ENCODE measurements at places on chromosomes 2 and 18. TPM values are rescaled to one million over a fixed set of nuclear protein-coding genes. Genes with fewer than 3 reads are reported as not detected.

SERPINB11 gene
- total RNA-seq: not detected

ZNF396 gene
- 4.8 TPM for total RNA-seq

CNDP1 gene
- total RNA-seq: 0.31 TPM

C1GALT1C1L gene
- 0.99 TPM for total RNA-seq

GRHL1 gene
- total RNA-seq: 61.6 TPM

ABCG5 gene
- total RNA-seq: not detected

- DNase-seq: no peak
These were observed 80.2 kb downstream of the TGOLN2 start for GRCh38 chr2:85247610-85248009.

DNA sequence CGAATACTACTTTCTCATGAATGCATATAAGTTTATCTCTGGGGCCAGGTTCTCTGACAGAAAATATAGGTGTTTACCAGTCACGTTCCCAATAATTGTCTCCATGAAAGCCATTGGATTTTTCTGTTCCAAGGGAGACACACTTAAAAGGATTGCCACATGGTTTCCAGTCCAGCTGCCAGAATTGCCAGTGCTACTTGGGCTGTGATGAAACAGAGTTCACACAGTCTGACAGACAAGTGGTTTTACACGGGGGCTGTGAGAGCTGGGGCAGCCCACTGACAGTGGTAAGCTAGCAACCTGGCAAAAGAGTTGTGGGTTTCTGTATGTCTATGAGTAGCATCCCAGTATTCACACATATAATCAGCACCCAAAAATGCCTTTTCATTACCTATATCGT, 27.7 kb upstream of the ATRAID start:
- no peak for DNase-seq

DNA sequence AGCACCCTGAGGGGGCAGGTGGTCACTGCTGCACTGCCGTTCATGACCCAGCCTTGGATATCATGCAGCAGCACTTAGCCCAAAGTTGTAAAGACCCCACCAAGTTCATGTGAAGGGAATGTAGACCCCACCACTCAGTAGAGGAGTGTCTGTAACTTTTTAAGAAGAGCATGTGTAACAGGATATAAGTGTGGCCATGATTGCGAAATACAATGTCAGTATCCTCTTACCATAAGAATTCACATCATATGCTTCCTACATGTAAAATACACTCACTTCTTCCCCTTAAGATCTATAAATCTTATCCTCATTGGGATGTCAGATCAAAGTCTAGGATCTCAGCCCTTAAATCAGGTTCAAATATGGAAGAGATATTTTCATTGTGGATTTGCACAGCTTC, 276.9 kb downstream of the PTPRM start:
- DNase-seq: no peak

- DNase-seq: no peak
These were observed 411.0 kb upstream of the ACVR2A start for GRCh38 chr2:147433822-147434221.

- DNase-seq: no peak
These were observed 292.9 kb downstream of the IKZF2 start for GRCh38 chr2:212858496-212858895.

GRCh38 chr2:63001576-63001975, 49.1 kb upstream of the OTX1 start:
- no peak for DNase-seq

- no peak for DNase-seq
These were observed 21.5 kb upstream of the CYP1B1 start for GRCh38 chr2:38097258-38097987.

DNA sequence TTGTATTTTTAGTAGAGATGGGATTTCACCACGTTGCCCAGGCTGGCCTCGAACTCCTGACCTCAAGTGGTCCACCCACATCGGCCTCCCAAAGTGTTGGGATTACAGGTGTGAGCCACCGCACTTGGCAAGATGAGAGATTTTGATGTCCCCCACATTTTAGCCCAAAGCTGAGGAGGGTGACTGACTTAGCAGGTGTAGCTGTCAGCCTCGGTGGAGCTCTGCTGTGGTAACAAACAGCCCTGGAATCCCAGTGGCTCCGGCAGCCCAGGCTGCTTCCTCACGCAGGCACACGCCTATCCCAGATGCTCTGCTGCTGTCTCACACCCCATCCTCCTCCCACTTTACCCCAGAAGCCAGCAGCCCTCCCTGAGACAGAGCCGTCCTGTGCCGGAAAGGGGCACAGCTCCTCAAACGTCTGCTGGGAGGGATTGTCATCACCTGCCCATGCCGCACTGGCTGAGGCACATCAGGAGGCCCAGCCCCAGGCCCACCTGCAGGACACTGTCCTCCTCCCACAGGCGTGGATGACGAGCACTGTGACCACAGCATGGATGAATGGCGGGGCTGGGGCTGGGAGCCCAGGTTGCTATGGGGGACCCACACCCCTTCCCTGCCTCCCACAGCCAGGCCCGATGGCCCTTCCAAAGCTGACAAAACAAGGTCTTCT, 10.6 kb upstream of the BOK start:
- no peak for DNase-seq

- DNase-seq: peak; percentile 38
These were observed 116.1 kb downstream of the NFATC1 start for GRCh38 chr18:79511671-79512301.

DNA sequence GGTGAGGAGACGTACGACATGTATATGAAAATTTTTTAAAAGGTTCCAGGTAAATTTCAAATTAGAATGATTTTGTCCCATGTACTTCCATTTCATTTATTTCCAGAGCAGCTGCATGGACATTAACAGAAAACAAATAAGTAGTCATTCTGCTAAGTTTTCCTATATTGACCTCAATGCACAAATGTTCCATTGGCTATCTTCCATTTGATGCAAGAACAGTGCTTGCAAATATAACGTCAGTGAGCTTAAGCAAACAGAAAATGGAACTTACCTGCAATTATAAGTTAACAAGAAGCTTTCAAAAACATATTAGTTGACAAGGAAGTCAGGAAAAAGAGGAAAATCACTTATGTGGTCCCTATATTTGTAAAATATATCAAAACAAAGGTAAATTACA, 16.6 kb downstream of the PAIP2B start:
- DNase-seq: no peak

DNA sequence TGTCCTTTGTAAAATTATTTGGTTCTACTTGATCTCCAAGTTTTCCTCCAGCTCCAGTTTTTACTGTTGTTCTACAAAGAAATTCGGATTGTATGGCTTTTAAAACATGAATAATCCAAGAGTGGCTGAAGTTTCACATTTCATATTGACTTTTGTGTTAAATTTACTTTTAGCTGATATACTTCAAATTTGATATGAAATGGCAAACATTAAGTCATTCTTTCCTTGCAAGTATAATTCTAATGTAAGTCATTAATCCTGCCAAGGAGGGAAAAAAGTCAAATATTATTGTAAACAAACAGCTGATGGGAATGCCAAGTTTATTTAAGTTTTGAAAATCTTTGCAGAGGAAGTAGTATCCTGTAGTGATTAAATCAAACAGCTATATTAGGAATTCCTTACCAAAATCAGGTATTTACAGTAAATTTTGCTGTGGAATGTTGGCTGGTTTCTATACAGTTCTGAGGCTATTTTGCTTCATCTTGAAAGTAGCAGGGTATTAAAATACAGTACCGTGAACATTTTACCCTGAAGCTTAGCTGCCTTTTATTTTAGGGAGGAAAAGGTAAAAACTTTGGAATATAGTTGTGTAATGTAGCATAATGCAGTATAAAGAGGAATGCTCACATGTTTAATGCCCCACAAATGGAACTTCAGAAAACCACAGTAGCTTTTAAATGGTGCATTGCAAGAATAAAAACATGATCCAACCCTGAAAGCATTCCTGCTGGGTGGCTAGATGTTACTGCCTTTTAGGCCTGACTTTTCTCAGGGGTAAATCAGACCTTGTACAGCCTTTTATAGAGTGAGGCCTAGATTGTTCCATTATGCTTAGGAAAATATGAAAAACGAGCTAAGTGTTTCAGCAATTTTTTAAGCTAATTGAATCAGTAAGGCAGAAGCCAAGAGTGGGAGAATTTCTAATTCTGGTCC, 62.7 kb upstream of the NT5C1B start:
- no peak for DNase-seq

- no peak for DNase-seq
These were observed 47.5 kb upstream of the ACSL3 start for GRCh38 chr2:222813177-222813843.

DNA sequence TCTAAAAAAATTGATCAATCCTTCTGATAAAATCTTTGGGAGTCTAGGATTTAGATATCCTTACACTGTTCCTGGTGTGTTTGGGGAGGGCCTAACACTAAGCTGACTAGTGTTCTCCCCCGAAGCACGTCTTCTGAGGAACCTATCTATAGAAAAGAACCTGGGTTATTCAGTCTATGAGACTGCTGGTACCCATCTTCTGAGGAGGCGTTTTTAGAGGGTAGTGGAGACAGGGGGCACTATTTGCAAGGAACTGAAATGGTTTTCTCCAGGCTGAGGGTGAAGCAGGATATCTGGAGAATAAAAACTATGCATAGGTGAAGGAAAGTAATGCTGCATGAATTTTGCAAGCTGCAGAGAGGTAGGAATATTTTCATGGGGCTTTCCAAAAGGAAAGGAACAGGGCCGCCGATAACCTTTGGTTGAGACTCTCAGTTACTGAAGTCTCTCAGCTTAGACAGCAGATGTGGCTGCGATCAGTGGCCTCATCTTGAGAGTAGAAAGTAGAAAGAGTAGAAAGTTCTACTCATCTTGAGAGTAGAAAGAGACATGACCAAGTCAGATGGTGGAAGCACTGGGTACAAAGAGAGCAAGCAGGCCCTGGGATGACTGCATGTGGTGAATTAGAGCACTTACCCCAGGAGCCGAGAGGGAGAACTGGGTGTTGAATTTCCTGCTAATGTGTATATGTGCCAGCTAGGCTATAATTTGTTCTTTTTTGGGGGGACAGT, 31.8 kb upstream of the KCNE4 start:
- DNase-seq: no peak

- no peak for DNase-seq
These were observed 349.0 kb downstream of the CYRIA start for GRCh38 chr2:16316456-16317210.

DNA sequence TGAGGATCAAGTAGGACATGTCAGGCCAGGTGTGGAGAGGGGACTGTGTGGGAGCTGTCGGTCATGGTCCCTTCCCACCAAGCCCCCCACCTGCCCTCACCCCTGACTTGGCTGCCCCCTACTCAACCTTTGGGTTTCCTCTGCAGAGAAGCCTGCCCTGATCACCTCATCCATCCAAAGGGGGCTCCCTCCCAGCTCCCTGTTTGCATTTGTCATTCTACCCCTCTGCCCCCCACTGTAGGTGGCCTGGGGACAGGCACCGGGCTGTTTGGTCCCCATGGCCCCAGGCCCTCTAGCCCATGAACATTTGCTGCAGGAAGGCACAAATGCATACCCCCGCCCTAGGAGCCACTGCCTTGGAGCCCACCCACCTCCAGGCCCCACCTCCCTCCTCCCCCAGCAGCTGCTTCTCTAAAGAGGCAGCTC, 115.0 kb downstream of the SMAD7 start:
- no peak for DNase-seq

- DNase-seq: no peak
These were observed 219.4 kb downstream of the LDLRAD4 start for GRCh38 chr18:13437796-13438506.

GRCh38 chr2:43764086-43764705, 9.6 kb upstream of the DYNC2LI1 start:
- DNase-seq: no peak

DNA sequence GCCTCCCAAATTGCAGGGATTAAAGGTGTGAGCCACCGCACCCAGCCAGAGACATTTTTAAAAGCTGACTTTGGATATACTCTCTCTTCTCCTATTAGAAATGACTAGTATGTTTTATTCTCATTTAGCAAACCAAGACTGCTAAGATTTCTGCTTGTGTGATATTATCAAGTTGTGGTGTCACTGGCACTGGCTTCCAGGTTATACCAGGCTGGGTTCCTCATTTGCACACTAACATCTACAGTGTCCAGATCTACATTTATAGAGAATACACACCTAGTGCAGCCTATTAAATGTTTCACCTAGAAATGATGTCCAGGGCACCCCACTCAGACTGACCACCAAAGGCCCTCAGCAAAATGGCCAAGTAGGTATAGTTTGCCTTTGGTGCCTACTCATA, 265.3 kb upstream of the STON1 start:
- no peak for DNase-seq

DNA sequence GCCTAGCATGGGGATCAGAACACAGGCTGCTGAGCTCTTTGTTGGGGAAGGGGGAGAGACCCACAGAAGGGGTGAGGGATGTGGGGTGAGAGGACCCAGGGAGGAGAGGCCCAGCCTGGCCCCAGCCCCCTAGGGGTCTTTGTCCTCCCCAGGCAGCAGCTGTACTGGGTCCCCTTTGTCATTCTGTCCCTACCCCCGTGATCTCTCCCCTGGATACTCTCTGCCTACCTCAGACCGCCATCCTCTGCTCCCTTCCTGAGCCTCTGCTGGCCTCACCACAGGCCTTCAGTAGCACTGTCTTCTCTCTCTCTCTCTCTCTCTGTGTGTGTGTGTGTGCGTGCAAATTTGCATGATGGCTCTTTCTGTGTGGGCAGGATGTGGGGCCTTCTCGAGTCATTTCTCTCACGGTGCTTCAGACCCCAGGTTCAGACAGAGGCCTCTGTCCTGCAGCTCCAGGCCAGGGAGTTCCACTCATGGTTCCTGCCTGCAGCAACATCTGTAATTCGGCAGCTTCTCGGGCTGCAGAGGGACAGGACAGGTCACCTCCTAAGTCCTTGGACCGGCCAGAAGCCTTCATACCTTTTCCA, 1.4 kb downstream of the PSD4 start:
- peak; percentile 42 for DNase-seq

GRCh38 chr2:46076251-46076650, 221.0 kb upstream of the EPAS1 start:
- no peak for DNase-seq

DNA sequence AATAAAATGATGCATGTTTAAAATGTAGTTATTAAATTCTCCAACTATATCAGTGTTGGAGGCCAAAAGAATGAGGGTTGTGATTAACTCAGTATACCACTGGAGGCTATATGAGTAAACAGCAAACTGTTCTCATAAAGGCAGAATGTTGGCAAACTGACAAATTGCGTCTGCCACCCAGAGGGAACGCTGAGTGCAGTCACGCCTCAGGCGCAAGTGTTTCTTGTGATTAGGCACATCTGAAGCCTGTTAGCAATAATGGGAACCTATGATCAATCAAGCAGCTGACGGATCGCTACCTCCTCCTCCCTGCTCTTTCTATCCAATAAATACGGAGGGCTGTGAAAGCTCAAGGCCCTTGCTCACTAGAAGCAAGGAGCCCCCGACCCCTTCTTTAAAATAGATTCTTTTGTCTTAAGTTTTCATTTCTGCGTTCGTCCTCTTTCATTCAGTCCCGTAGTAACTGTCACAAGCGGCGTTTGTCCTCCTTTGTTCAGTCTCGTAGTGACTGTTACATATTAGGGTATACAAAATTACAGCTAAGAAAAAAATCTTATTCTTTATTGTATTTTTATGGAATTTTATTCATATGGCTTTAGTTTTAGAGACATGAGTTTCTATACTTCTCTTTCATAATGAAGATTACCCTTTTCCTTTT, 16.3 kb upstream of the RMND5A start:
- DNase-seq: no peak

All from ureter (tissue), 1 donor.